ENCODE measurements at places on chromosomes 12 and 14.

- DNase-seq, result no peak
These were observed 618.6 kb downstream of the AACS start for GRCh38 chr12:125683748-125684381.

DNA sequence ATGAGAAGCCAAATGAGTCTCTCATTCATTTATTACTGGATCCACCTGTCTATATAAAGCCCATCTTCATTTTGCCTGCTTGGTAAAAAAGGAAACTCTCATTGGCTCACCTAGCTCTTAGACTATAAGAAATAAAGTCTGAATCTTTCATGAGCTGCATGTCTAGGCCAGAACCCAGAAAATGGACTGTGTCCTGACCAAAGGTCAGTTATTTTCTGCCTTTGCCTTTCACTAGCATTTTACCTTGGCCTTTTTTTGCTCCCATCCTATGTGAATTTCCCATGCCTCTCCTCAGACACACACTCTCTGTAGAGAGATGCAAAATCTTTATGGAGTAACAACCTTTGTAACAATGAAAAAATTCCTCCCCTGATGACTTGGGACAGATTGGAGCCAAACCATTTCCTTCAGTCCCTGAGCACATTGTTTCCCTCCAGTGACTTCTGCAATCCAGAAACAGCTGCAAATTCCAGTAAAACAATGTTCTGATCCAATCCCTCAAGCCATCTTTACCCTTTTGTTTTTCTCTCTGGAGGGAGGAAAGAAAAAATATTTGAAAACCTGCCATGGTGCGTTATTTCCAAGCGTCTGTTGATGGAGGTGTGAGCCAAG, 33.6 kb upstream of the MAP3K9 start:
- no peak for DNase-seq

DNA sequence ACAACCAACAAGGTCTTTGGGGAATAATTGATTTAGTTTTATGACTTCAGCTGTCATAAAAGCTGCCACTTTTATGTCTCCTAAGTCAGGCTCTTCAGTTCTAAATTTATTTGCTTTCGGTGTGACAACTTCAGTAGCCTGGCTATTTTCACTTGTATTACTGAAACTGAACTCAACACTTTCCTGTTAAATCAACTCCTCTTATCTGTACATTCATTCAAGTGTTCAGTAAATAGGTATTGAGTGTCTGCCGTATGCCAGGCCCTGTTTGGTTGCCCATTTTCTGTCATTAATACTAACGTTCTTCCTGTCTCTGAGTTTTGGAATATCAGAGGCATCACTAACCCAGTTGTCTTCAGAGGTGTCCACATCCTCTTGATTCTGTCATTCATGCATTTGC, 7.5 kb downstream of the UTP20 start:
- DNase-seq, result no peak

DNA sequence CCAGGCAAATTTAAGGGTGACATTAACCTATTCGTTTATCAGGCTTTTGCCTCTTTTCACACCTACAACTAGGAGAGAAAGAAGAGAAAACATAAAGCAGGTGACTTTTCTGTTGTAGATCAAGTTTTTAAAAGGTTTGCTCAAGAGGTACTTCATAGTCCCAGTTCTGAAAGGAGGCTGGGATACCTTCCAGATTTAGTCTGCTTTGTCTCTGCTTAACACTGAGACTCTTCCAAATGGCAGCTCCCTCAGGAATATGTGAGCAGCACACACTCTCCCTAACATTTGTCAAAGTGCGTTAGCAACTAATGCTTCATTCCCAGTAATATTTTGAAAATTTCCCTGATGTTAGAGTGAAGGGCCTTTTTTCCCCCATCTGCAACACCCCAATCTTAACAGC, 133.7 kb upstream of the RASSF8 start:
- DNase-seq, result no peak

DNA sequence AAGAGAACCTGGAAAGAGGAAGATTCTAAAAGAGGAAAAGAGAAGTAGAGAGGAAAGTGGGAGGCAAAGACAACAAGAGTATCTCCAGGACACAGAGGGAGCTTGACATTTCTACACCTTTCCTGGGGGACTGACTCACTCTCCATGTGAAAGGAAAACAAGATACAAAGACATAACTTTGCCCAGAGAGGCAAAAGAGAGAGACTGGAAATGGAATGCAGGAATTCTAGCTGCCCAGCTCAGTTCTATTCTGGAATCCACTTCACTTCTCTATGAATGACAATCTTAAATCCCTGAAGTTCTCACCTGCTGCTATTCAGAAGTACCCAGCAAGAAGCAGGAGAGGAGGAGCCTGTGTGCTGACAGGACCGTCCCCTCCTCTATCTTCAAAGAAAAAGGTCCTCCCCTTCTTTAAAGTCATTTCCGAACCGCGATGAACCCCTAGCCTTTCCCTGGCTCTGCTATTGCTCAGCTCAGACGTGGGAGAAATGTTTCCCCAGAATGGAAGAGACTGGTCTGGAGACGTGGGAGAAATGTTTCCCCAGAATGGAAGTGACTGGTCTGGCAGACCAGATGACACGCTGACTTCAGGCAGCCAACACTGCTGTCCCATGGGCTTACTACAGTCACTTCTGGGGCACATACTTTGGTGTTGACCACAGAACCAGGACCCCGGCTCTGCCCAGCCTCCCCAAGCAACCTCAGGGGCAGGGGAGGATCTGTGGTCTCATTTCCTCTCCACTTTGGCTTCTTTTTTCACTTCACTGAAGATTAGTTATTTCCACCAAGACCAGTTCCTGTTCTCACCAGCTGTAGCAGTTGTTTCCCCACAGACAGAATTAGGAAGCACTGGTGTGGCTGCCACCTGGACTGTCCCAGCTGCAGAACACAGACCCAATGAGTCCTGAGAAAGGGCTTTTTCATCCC, 8.3 kb downstream of the FMNL3 start:
- DNase-seq, result no peak

- DNase-seq, result no peak
These were observed 380.1 kb downstream of the NOVA1 start for GRCh38 chr14:26217778-26218177.

- DNase-seq, result no peak
These were observed 4.9 kb upstream of the SOX5 start for GRCh38 chr12:23954332-23954731.
